ENCODE measurements at places on chromosomes 7 and 10.
A peak's percentile ranks its signal among the peaks of the same experiment; 100 is the strongest.

DNA sequence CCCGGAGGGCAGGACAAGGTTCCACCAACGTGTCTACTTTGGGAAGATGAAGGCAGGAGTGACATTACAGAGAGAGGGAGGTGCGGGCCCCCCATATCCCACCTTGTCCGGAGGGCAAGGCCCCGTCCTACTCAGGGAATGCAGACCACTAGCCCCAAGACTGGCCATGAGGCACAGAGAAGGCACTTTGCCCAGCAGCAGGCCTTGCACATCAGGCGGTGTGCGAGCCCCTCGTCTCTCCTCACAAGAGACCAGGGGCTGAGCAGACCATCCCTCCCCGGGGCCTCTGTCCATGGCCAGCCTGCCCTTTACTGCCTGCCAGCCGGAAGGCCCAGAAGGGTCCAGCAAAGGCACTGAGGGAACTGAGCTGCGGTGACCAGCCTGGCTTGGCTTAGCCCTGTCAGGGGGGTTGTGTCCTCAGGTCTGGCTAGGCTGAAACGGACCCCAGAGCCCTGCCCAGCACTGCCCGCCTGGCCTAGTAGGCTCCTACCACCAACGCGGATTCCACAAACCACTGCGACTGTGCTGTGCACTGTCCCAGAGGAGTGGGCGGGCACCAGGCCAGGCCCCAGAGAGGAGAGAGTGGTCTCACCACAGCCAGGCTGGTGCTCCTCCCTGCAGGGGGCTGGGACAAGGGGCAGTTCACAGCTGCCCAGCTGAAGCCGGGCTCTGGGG lies 16.7 kb downstream of the CAMK2B start:
- no peaks in the 10 kb centered on the region for H3K4me1 ChIP-seq
- no peak overlapping the region for H3K4me3 ChIP-seq
- peaks cover 40% of the 10 kb centered on the region for H3K27me3 ChIP-seq
- H3K36me3 ChIP-seq = no peaks in the 10 kb centered on the region
- DNase-seq = peak; percentile 2

DNA sequence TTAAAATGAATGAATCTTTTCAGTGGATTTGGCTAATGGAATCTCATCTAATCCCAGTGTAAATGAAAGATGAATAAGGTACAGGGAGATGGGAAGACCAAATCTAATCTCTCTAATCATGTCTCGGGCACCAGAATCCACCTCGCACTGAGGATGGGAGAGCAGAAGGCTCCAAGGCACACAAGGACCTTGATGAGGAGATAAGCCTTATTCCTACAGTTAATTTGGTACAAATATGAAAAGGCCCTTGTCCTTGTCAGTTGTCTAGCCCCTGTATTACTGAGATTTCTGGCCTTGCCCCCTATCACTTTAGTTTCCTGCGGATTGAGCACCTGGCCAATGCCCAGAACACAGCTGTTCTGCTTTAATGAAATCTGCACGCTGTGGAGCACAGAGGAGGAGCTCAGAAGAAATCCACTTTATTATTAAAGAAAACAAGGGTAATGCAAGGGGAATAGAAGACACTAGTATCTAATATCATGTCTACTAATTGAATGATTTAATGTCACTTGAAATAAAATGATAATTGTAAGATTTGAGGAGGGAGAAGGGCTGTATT lies 321.4 kb upstream of the HGF start:
- no peaks in the 10 kb centered on the region for H3K4me1 ChIP-seq
- H3K27ac ChIP-seq = no peak overlapping the region
- H3K36me3 ChIP-seq = no peaks in the 10 kb centered on the region
- DNase-seq = no peak
- no peak overlapping the region for H3K4me3 ChIP-seq

GRCh38 chr10:121631365-121632029 lies 33.3 kb upstream of the FGFR2 start:
- H3K27me3 ChIP-seq = peaks cover 9% of the 10 kb centered on the region
- no peak overlapping the region for H3K4me3 ChIP-seq
- H3K36me3 ChIP-seq = no peaks in the 10 kb centered on the region
- no peak overlapping the region for H3K27ac ChIP-seq
- no peaks in the 10 kb centered on the region for H3K4me1 ChIP-seq

DNA sequence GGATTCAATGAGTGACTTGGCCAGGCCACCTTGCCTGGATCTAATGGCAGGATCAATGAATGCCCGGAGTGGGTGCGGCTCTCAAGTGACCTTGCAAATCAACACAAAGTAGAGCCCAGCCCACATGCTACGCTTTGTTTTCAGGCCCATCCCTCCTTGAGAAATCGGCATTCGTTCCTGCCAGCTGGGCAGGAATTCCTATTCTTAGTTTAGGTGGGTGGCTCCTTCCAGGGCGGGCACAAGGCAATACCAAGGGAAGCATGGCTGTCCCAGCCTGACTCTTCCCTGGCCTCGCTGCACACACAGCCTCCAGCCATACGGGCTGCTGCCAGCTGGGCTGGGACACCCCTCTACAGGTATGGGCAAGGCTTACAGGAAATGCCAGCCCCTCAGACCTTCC lies 119.3 kb downstream of the SH3PXD2A start:
- no peak overlapping the region for H3K4me3 ChIP-seq
- no peaks in the 10 kb centered on the region for H3K36me3 ChIP-seq
- no peak overlapping the region for H3K27ac ChIP-seq
- H3K4me1 ChIP-seq = no peaks in the 10 kb centered on the region

- peaks cover 3% of the 10 kb centered on the region for H3K27me3 ChIP-seq
- no peak for DNase-seq
- H3K4me3 ChIP-seq = no peak overlapping the region
Observed at GRCh38 chr7:74129887-74130286, 44.3 kb upstream of the EIF4H start.

DNA sequence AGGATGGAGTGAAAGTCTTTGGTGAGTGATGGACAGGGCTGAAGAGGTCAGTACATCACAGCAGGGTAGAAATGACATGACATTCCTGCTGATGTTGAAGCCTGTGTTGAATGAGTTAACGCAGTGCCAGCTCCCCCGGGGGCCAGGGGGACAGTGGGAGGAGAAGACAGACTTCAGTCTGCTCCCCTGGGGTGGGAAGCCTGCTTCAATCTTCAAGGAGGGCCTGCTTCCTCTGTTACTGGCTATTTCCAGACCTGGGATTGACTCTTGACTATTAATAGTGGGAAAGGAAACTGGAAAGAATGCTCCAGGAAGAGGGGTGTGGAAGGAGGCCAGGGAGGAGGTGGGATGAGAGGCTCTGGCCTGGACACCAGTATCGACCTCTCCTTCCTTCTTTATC lies 27.2 kb downstream of the PODXL start:
- H3K4me3 ChIP-seq = no peak overlapping the region
- H3K27ac ChIP-seq = no peak overlapping the region
- no peaks in the 10 kb centered on the region for H3K4me1 ChIP-seq
- H3K36me3 ChIP-seq = no peaks in the 10 kb centered on the region

DNA sequence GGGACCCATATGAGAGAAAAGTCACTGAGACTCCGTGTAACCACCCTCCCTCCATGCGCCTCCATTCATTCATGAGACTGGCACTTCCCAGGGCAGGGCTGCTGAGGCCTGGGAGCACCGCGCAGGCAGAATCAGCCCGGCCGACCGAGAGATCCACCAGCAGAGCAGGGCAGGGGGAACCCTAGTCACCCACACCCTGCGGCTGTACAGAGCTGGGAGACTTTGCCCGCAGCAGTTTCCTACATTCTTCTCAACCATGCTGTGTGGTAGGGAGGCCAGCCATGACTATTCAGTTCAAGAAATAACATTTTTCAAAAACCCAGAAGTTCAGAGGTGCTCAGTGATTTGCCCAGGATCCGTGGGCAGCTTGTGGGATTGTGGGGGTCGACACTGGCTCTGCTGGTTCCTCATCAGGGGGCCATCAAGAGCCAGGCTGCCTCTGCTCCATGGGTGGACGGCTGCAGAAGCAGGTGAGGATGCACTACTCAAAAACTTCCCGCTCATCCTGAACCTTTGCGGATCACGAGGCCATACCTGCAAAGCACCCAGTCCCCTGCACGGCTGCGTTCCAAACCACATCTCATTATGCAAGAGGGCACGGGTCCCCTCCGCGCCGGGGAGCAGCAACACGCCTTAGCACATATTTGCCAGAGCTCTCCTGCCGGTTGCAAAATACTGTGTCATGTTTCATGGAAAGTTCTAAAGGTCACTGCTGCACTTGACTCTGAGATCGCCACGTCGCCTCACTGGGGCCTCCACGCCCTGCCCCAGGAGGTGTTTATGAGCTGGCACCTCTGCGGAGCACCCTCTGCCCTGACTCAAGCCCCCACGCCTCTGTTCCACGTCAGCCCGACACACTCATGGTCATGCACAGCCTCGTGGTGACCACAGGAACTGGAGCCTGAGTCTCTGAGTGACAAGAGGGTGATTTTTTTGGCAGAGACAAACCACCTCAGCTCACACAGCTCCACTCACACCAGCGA lies 132.0 kb downstream of the PRKAG2 start:
- H3K4me3 ChIP-seq = no peak overlapping the region
- no peaks in the 10 kb centered on the region for H3K27me3 ChIP-seq
- H3K36me3 ChIP-seq = peaks cover 5% of the 10 kb centered on the region
- peaks cover 27% of the 10 kb centered on the region for H3K4me1 ChIP-seq

DNA sequence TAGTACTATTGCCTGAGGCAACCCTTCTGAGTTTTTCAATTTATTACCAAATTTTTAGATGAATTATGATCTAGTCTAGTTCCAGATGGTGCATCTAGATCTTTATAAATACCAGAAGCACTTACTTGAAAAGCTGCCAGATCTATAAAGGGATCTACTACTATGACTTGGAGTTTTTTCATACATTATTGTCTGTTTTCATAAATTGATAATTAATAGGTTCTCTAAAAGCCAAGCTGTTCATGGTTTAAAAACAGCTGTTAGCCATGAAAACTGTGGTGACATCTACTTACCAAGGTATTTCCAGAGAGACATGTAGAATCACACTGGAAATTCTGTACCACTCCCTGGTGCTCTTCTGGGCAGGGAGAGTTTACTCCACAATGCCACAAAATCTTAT lies 786.5 kb upstream of the C7orf33 start:
- no peaks in the 10 kb centered on the region for H3K36me3 ChIP-seq
- H3K4me3 ChIP-seq = no peak overlapping the region
- no peak overlapping the region for H3K27ac ChIP-seq
- no peaks in the 10 kb centered on the region for H3K4me1 ChIP-seq
- H3K27me3 ChIP-seq = no peaks in the 10 kb centered on the region

DNA sequence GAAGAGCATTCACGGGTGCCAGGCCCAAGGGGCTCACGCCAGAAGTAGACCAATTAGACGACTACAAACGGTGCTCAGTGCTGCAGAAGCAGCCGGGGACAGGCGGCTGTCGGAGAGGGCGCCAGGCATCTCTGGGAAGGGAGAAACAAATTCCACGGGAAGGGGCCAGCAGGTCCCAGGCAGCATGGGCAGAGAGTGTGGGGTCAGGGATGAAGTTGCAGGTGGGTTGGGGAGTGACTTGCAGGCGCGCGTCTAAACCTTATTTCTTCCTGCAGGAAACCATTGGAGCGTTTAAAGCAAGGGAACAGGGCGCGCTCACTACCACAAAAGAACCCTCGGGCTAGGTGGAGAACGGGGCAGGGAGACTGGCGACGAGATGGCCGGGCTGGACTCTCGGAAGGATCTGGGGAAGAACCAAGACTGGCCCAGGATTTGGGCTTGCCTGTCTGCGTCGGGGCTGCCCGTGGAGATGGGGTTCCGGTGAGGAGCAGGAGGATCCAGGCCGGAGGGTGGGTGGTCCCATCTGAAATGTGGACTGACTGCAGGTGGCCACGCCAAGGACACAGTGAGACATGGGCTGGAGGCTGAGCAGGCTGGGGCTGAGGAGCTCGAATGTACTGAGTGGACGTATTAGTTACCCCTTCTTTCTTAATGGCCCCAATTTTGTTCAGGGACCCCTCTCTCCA lies 116.3 kb upstream of the DIP2C start:
- no peaks in the 10 kb centered on the region for H3K4me1 ChIP-seq
- no peak for DNase-seq
- no peaks in the 10 kb centered on the region for H3K27me3 ChIP-seq
- H3K4me3 ChIP-seq = no peak overlapping the region

- H3K36me3 ChIP-seq = no peaks in the 10 kb centered on the region
- DNase-seq = no peak
- no peak overlapping the region for H3K27ac ChIP-seq
- H3K4me1 ChIP-seq = peaks cover 27% of the 10 kb centered on the region
Observed at GRCh38 chr7:25617214-25617613, 388.9 kb upstream of the NPVF start.

GRCh38 chr10:119516381-119517234 lies 25.9 kb downstream of the RGS10 start:
- peaks cover 50% of the 10 kb centered on the region for H3K4me1 ChIP-seq
- H3K27ac ChIP-seq = peak overlapping the region; percentile 90
- peaks cover 48% of the 10 kb centered on the region for H3K36me3 ChIP-seq
- peak overlapping the region; percentile 8 for H3K4me3 ChIP-seq
- DNase-seq = peak; percentile 54
- no peaks in the 10 kb centered on the region for H3K27me3 ChIP-seq

- H3K4me1 ChIP-seq = no peaks in the 10 kb centered on the region
- H3K27me3 ChIP-seq = peaks cover 13% of the 10 kb centered on the region
- no peak for DNase-seq
- no peaks in the 10 kb centered on the region for H3K36me3 ChIP-seq
- H3K4me3 ChIP-seq = no peak overlapping the region
Observed at GRCh38 chr10:130652544-130652943, 516.4 kb downstream of the GLRX3 start.

GRCh38 chr10:60960913-60961312 lies 16.9 kb upstream of the RHOBTB1 start:
- H3K4me1 ChIP-seq = no peaks in the 10 kb centered on the region
- no peak overlapping the region for H3K4me3 ChIP-seq
- H3K27ac ChIP-seq = no peak overlapping the region
- no peak for DNase-seq

DNA sequence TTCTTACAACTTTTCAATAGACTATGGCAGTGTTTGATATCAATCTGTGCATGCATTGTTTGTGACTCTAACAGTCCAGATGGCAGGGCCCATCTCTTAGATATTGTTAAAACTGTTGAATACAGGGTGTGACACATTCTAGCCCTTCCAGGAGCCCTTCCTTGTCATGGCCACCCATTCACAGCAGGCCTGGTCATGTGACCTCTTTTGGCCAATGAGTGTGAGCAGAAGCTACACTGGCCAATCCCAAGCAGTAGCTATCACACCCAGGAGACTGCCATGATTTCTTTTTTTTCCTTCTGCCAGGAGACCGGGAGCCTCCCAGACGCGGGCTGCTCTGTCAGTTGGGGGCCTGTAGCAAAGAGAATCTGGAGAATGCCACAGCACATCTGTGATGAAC lies 655.4 kb upstream of the MKI67 start:
- H3K4me3 ChIP-seq = no peak overlapping the region
- DNase-seq = no peak
- H3K36me3 ChIP-seq = no peaks in the 10 kb centered on the region
- H3K4me1 ChIP-seq = no peaks in the 10 kb centered on the region
- no peaks in the 10 kb centered on the region for H3K27me3 ChIP-seq

- H3K4me1 ChIP-seq = peaks cover 14% of the 10 kb centered on the region
- peak overlapping the region; percentile 73 for H3K27ac ChIP-seq
- H3K4me3 ChIP-seq = no peak overlapping the region
- no peaks in the 10 kb centered on the region for H3K27me3 ChIP-seq
Observed at GRCh38 chr7:148697256-148698006, 1.3 kb upstream of the CUL1 start.

Measured in T-cell (primary cell).